ENCODE measurements at places on chromosomes 2 and 18. TPM values are rescaled to one million over a fixed set of nuclear protein-coding genes. Genes with fewer than 3 reads are reported as not detected.

Gene NT5DC4
- not detected for total RNA-seq

- DNase-seq = no peak
Observed at GRCh38 chr2:69026691-69027459, 13.9 kb downstream of the ANTXR1 start.

Gene SERPINB3
- not detected for total RNA-seq

- no peak for DNase-seq
Observed at GRCh38 chr18:56660655-56661054, 9.5 kb downstream of the WDR7 start.

- no peak for DNase-seq
Observed at GRCh38 chr18:25284861-25285550, 67.0 kb downstream of the ZNF521 start.

GRCh38 chr18:33696332-33697162 is 118.5 kb downstream of the ASXL3 start:
- no peak for DNase-seq

- no peak for DNase-seq
Observed at GRCh38 chr18:45104049-45104395, 423.3 kb downstream of the SETBP1 start.

DNA sequence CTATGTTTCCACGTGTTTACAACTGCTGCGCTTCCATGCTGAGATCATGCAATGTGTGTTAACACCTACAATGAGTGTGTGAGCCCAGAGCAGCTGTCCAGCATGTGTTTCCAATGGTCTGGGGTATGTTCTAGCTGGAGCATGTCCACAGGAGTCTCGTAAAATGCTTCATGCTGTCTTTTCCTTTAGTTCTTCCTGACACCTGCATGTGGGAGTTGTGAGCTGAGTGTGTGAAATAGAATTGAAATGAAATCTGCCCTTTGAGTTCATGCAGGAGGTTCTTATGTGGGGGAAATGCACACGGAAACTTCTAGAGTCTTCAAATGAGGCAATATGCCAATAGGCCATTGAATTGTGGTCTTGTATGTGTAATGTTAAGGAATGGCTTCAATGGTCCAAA is 205.1 kb downstream of the RND3 start:
- DNase-seq = no peak

- DNase-seq = peak; percentile 37
Observed at GRCh38 chr2:136375017-136375901, 257.3 kb upstream of the CXCR4 start.

- DNase-seq = no peak
Observed at GRCh38 chr2:170396799-170397459, 219.0 kb downstream of the MYO3B start.

DNA sequence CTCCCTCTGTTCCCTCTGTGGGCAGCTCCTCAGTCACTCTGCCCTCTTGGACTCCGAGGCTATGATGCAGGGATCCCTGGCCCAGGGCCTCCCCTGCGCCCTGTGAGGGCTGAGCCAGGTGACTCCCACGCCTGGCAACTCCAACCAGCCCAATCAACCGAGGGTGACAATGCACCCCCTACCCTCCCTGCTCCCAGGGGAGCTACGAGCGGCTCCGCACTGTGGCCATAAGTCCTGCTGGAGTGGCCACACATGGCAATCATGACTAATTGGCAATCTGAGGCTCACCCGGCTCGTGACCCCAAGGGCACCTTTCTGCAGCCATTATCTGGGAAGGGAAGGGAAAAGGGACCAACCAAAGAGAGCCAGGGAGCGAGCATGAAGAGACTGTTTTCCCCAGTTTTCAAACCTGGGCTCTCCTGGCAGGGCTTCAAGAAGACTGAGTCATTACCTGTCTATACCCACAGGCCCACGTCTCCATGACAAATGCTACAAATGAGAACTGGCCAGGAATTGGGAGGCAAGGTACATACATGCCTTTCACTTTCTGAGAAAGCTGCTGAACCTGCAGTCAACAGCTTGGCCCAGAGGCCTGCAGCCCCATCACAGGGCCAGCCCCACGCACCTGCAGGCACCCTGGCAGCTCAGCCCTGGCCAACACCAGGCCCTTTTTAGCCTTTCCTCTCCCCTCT is 45.1 kb downstream of the RPL31 start:
- no peak for DNase-seq

- no peak for DNase-seq
Observed at GRCh38 chr2:180017784-180018183, 10.7 kb upstream of the CWC22 start.

Gene ALLC
- total RNA-seq = not detected

DNA sequence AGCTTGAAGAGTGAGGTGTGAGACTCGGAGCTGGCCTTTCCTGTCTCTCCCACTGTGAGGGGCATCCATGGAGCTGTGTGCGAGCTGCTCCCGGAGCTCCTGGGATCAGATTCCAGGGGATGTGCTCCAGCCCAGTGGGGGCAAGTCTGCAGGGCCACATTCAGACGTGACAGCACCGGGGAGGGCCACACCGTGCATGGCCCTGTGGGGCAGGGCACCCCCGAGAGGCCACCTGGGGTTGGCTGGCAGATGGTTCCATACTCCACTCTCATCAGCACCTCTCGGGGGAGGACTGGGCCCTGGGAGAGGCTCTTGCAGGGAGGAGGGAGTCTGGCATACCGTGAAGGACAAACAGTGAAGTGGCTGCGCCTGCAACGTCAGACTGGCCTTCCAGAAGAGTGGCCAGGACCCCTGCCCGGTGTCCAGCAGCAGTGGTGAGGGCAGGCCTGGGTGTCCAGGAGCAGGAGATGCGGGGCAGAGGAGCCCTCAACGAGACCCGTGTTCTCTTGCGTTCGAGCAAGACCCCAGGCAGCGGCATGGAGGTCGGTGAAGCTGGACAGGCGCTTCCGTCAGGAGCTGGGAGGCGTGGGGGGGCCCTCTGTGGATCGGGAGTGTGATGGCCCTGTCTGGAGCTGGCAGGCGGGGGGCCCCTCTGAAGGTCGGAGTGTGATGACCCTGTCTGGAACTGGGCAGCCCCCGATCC is 84.3 kb downstream of the ASB1 start:
- DNase-seq = no peak

Gene TWIST2
- not detected for total RNA-seq

Gene OBSL1
- not detected for total RNA-seq

Data from activated CD4-positive, alpha-beta memory T cell treated with anti-CD3 and anti-CD28 coated beads, Interleukin-2, amount 10 ng/mL, durations not matched to agents 7 days and 5 days (primary cell).